ENCODE measurements at places on chromosomes 11 and 22. TPM values are rescaled to one million over a fixed set of nuclear protein-coding genes. Genes with fewer than 3 reads are reported as not detected.

Gene OR4A16
- total RNA-seq, result 3.0 TPM

DNA sequence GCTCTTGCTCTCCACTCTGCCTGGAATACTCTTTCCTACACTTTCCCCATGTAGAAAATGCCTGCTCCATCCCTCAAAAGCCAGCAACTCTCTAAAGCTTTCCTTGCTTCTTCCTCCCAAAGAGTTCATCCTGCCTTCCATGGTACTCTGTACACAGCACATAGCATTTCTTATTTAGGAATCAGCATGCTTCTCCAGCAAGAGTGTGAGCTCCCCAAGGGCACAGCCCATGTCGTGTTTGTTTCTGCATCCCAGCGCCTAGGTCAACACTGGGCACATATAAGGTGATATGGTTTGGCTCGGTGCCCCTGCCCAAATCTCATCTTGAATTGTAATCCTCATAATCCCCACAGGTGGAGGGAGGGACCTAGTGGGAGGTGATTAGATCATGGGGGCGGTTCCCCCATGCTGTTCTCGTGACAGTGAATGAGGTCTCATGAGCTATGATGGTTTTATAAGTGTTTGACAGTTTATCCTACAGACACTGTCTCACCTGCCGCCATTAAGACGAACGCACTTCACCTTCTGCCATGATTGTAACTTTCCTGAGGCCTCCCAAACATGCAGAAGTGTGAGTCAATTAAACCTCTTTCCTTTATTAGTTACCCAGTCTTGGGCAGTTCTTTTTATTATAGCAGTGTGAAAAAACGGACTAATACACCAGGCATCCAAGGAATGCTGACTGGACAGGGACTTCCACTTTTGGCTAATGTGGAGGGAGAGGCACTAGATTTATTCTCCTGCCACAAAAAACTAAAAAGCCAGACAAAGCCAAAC lies 8.2 kb downstream of the VPS37C start:
- no peak for DNase-seq

GRCh38 chr11:11202885-11203284 lies 150.2 kb downstream of the CSNK2A3 start:
- no peak for DNase-seq

Gene GAB4
- total RNA-seq, result not detected

GRCh38 chr11:12105471-12105870 lies 4.9 kb upstream of the MICAL2 start:
- no peak for DNase-seq

Gene LYVE1
- total RNA-seq, result 0.15 TPM

DNA sequence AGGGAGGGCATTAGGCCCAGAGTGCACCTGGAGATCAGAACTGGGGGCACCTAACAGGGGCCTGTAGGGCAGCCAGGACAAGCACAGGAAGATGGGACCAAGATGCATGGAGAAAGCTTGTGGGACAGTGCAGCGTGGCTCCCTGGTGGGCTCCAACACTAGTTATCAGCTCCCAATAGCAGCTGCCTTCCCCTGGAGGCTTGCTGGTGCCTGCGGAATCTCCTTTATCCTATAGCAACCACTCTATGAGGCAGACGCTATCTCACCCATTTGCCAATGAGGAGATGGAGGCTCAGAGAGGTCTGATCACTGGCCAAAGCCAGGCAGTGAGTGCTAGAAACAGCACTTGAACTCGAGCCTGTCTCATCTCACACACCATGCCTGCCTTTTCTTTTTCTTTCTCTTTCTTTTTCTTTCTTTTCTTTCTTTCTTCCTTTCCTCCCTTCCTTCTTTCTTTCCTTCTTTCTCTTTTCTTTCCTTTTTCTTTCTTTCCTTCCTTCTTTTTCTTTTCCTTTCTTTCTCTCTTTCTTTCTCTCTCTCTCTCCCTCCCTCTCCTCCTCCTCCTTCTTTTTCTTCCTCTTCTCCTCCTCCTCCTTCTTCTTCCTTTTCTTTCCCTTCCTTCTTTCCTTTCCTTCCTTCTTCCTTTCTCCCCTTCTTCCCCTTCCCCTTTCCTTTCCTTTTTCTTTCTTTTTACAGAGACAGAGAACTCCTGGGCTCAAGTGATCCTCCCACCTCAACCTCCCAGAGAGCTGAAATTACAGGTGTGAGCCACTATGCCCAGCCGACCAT lies 16.1 kb upstream of the SEC14L4 start:
- no peak for DNase-seq

Gene ARHGAP8
- not detected for total RNA-seq

Gene E2F8
- 19.5 TPM for total RNA-seq

DNA sequence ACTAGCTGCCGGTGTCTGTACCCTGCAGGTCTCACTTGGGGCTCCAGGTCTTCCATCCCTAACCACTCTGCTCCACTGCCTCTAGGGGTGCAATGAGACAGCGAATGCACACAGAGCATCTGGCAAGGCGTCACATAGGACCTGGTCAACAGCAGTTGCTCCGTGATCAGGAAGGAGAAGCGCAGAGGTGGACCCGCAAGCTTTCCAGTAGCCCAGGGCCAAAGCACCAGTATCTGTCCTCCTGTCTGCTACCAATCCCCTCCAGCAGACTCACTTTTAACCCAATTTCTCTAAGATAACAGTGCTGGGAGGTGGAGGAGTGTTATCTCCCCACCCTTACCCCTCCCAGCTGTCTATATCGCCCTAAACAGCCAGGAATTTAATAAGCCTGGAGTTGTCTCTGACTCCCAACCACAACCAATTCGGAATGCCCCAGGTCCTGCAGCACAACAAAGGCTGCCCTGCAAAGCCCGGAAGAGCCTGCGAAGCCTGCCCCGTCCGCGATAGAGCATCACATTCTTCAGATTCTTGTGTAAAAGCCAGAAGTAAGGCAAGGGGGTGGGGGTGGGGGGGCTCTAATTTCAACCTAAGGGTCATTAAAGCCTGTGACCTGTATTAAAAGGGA lies 19.3 kb downstream of the MYH9 start:
- peak; percentile 86 for DNase-seq

Gene APOA5
- total RNA-seq, result not detected

- no peak for DNase-seq
Measured at GRCh38 chr11:40952479-40952878, 507.0 kb downstream of the LRRC4C start.

DNA sequence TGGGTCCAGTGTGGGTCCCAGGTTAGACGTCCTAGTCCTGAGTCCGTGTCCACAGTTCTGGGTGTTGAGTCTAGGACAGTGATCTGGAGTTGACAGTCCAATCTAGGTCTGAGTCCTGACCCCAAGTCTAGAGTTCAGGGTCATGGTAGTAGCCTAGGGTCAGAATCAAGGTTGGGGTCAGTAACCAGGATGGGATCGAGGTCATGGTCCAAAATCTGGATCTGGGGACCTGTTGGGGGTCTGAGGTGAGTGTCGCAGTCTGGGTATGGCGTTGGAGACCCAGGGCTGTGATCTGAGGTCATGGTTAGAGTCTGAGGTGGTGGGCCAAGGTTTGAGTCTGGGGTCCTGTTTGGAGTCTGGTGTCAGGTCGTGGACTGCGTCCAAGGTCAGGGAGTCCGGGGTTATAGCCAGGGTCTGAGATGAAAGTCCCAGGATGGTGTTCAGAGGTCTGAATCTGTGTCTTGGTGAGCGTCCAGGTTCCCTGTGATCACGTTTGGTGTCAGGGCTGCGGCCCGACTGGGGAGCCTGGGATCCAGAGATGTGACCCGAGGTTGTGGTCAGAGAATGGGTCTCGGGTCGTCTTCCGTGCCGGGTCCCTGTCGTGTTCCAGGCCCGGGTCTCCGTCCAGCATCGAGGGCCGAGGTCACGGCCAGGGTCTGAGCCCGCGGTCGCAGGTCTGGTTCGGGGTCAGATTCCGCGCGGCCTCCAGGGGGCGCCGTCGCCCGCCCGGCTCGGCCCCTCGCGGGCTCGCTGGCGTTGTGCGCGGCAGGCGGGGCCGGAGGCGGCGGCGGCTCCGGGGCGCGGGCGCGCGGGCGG lies 432 bp upstream of the GRK2 start:
- DNase-seq, result peak; percentile 73

Gene MSANTD2
- total RNA-seq, result 33.3 TPM

Gene NXPE4
- not detected for total RNA-seq

DNA sequence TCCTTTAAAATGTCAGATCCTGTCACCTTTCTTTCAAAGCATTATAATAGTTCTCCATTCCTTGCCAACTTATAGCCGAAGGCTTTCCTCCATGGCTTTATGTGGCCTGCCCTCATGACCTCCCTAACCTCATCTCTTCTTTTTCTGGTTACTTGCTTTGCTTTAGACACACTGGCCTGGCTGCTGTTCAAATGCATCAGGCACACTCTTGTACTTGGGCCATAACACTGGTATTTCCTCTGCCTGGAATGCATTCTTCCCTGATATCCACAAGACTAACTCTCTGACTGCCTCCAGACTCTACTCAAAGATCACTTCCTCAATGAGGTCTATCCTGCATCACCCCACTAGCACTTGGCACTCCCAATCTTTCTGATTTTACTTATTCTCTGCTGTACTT lies 710.3 kb downstream of the KCNA4 start:
- DNase-seq, result no peak

Gene C11orf87
- total RNA-seq, result not detected

GRCh38 chr11:2467695-2468055 lies 22.9 kb downstream of the KCNQ1 start:
- no peak for DNase-seq

GRCh38 chr11:75191330-75191717 lies 40.4 kb downstream of the SLCO2B1 start:
- DNase-seq, result no peak

DNA sequence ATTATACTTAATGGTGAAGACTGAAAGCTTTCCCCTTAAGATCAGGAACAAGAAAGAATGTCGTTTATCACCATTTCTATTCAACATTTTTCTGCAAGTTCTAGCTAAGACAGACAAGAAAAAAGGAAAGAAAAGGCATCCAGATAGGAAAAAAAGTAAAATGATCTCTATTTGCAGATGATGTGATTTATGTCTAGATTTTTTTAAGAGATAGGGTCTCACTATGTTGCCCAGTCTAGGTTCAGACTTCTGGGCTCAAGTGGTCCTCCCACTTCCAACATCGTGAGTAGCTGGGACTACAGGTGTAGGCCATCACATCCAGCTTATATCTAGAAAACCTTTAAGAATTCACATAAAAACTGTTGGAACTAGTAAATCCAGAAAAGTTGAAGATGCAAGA lies 51.4 kb upstream of the ADORA2A start:
- no peak for DNase-seq

DNA sequence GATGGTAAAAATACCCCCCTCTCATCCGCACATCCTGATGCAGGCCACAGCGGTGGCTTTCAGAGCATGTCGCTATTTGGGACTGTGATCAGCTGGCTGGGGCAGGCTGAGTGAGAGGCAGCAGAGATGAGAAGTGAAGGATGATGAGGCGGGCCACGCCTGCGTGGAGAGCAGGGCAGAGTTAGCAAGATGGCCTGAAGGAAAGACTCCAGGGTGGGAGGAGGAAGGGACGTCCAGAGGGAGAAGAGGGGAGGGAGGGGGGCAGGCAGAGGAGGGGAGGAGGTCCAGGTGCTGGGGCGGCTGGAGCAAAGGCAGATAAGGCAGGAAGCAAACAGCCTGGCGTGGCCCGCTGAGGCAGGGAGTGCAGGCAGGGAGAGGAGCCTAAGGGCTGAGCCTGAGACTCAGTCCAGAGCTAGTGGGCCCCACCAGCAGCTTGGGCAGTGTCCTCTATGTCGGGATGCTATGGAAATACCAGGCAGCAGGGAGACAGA lies 29.1 kb downstream of the LRFN4 start:
- no peak for DNase-seq

Gene SLC22A8
- not detected for total RNA-seq

DNA sequence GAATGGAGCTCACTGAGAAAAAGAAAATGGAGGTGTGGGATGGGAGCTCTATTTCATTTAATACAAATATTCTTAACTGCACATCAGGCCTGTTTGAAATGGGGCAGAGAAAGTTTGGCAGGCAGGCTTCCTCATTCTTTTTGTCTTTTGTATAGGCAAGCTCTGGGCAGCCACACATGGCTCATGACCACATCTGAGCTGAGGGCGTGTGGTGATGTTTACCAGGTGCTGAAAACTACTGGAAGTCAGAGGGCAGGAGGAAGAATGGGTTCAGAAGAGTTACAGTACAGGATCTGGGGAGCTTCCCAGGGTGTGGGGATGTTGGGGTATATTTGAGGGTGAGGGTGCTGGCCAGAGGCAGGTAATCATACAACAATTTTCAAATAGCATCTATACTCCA lies 66.3 kb upstream of the NAV2 start:
- no peak for DNase-seq

DNA sequence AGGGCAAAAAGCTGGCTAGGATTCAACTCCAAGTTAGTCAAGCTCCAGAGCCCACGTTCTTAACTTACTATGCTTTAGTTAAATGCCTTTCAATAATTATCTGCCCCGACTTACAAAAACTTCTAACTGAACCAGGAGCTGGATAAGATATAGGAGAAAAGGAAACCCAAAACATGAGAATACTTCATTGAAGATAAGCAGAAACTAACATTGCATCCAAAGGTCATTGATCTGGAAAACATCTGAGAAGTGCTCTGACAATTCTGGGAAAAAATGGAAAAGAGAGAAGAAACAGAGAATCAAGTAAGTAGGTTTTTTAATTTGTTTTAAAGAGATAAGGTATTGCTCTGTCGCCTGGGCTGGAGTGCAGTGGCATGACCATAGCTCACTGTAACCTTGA lies 27.2 kb downstream of the ACAT1 start:
- no peak for DNase-seq

GRCh38 chr22:47512617-47513016 lies 750.2 kb downstream of the TBC1D22A start:
- no peak for DNase-seq

DNA sequence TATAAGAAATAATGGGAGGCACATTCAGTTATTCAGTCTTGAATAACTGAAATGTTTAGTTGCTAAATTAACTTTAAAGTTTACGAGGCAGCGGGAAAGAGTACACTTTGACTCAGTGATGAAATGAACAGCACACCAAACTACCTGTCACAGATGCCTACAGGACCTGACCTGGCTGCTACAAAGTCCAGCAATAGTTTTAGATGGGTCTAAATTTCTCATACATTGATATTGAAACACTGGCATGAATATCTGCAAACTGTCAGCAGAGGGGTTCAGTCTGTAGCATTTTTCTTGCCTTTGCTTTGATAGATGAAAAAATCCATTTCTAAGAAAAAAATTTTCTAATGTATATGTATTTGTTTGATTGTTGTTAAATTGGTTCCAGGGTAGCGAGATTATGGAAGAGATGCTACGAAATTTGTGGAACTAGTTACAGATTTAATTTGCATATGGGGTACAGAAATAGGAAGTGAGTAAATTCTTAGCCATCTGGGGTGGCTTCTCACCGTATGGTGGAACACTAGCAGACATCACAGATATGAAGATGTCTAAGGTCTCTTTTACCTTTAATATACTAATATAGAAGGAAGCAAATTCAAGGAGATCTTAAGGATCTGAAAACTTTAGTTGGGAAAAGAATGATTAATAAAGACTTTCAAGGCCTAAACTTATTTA lies 20.8 kb upstream of the GAB2 start:
- DNase-seq, result no peak

DNA sequence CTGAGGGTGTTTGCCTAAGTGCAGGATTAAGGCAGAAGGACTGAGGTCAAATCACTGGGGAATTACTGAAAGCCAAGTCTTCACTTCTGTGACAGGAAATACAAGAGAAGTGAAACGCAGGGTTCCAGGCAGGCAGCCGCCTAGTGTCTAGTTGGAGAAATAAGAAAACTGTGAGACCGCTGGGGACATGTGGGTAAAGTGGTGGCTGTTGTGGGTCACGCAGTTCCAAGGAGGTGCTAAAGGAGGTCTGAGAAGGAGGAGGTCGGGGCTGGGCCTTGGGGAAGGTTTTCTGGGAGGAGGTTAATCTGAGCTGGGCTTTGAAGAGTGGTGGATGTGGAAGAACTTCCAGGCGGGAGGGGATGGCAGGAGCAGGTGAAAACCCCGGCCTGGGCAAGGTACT lies 11.2 kb downstream of the MCM5 start:
- DNase-seq, result no peak

Measured in A673 (cell line).